ENCODE measurements at places on chromosomes 4 and X.

DNA sequence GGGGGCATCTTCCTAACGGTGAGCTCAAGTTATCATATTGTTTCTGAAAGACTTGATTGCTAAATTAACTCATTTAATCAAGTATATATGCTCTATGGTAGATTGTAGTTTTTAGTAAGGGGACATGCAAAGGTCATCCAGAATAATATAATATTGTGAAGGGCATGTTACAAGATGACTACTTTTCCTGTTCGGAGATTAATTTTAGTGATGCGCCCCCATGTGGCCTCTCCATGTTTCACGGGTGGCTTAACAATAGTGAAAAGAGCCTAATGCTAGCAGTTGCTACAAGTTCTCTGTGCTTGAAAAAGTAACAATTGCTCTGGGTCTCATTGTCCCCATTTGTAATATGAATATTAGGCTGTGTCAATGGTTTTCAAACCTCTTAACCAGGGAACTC lies 12.2 kb downstream of the SMPX start:
- DNase-seq = peak; percentile 41

DNA sequence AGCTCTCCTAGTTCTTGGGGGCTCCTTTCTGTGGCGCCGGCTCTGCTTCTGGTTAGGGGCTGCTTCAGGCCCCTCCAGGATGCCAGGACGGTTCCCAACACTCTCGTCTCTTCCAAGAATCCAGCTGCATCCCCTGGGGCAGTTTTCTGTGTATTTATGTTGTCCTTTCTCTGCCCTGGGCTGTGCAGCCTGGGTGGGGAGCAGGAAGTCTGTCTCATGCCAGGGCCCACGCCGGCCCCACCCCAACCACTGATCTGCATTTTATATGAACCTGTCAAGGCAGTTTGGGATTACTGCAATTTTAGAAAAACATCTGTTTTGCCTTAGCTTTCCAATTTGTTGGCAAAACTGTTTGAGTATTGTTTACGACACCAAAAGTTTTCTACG lies 14.6 kb downstream of the CTBP1 start:
- DNase-seq = no peak

GRCh38 chrX:44957848-44958247 lies 84.9 kb downstream of the KDM6A start:
- DNase-seq = no peak

- no peak for DNase-seq
These were observed 43.3 kb upstream of the HAND2 start for GRCh38 chr4:173573286-173573685.

DNA sequence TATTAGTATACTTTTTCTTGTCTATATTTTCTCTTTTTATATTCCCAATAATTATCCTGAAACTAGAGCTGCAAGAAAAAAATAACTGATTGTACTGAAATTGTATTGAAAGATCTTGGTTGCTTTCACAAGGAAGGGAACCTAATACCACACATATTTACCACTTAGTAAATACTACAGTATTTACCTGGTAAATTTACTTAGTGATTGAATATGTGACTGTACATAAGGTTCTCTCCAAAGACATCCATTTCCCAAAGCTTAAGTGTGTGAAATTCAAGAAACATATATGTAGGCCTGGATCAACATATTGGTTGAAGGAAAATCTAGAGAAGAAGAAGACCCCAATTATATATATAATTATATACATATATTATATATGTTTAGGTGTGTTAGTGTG lies 1272.7 kb downstream of the C4orf33 start:
- no peak for DNase-seq

GRCh38 chr4:57425610-57426009 lies 315.4 kb upstream of the IGFBP7 start:
- DNase-seq = peak; percentile 12

DNA sequence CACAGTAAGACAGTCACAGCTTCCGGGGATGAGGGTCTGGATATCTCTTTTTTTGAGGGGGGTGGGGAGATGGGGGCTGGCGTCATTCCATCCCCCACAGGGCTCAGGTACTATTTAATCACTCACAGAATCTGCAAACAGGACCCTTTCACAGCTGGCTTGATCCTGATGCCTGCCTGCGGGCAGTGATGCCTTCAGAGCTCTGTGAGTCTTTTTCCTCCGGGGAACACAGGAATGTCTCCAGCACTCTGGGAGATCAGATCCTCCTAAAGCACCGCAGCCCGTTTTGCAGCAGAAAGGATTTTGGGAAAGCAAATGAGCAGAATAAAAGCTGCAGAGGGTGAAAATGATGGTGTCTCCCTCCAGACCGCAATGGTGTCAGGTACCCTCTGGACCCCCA lies 13.2 kb upstream of the SHOX start:
- DNase-seq = no peak

DNA sequence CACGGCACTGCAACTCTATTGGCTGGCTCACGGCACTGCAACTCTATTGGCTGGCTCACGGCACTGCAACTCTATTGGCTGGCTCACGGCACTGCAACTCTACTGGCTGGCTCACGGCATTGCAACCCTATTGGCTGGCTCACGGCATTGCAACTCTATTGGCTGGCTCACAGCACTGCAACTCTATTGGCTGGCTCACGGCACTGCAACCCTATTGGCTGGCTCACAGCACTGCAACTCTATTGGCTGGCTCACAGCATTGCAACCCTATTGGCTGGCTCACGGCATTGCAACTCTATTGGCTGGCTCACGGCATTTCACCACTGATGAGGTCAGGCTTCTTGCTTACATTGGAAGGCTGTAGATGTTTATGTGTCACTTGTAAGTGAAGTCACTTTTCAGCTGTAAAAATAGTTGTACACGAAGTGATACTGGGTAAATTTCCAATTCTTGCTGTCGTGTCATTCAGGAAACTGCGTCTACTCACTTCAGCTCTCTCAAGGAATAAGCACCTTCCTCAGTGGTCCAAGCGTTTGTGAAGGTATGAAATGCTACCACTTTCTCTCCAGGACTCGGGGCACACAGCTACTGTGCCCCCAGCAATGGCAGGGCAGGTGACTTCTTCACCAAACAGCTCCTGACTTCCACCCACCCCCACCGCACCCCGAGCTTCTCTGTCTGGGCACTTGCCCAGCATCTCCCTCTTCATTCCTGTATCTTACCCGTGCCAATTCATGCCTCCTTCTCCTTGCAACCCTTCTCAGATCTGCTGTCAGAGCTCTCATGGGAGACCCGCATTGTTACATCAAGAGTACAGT lies 141.3 kb downstream of the AFAP1 start:
- no peak for DNase-seq
